D341Med (cell line): ENCODE measurements at places on chromosomes 16 and 17.

- DNase-seq = no peak
Measured at GRCh38 chr16:79843631-79844043, 243.1 kb upstream of the MAF start.

GRCh38 chr17:14921936-14922335 lies 343.2 kb downstream of the PMP22 start:
- DNase-seq = no peak

DNA sequence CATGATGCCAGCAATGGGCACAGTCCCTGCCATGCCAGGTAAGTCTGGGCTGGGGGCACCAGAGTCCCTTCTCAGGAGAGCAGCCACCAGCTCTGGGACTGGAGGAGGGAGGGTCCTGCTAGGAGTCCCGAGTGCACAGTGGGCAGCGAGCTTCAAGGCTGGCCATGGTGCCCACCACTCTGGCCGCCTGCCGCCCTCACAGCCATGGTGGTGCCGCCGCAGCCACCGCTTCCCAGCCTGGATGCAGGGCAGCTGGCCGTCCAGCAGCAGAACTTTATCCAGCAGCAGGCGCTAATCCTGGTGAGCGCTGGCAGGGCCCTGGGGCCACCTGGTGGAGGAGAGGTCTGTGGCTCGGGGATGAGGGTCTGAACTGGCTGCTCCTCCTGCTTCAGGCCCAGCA lies 17.9 kb upstream of the SMIM5 start:
- DNase-seq = no peak

- no peak for DNase-seq
Measured at GRCh38 chr17:142102-142661, 4.8 kb downstream of the SCGB1C2 start.

DNA sequence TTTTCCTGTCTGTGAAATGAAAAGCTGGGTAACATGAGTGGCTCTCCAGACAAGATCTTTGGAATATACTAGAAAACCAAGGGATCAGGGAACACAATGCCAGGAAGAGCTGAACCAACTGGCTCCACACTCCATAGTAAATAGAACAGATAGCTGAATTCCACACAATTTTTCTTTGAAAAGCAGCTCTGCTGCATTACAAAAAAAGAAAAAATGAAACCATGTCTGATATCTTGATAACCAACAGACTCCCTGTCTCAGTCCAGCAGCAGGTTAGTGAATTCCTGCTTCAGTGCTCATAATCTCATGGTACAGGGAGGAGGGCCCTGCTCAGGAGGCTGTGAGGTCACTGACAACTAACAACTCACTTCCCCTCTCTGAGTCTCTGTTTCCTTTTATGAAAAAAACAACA lies 97.1 kb downstream of the CDH11 start:
- DNase-seq = no peak

- no peak for DNase-seq
Measured at GRCh38 chr17:7744416-7744815, 26.9 kb downstream of the DNAH2 start.

DNA sequence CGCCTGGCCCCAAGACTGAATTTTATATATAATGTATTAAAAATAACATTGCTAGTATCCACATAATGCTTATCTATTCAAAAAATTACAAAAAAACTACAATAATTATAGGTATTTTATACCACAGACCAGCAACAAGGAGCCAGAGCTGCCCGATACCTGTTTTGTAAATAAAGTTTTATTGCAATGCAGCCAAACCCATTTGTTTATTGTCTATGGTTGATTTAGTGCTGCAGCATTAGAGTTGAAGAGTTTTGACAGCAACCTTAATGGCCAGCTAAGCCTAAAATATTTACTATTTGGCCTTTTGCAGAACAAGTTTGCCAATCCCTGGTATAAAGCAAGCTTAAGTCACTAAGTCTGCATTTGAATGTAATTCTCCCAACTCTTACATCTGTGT lies 5.6 kb downstream of the MEIOC start:
- no peak for DNase-seq

GRCh38 chr16:74561626-74562025 lies 45.3 kb downstream of the GLG1 start:
- DNase-seq = no peak
